NCI-H146 (cell line): ENCODE measurements at places on chromosomes 13 and 19.

- DNase-seq, result no peak
These were observed 3.1 kb downstream of the ABHD17A start for GRCh38 chr19:1882089-1882785.

GRCh38 chr13:31530922-31531321 lies 208.4 kb upstream of the RXFP2 start:
- DNase-seq, result no peak

GRCh38 chr13:43846496-43847158 lies 32.9 kb downstream of the CCDC122 start:
- no peak for DNase-seq

GRCh38 chr19:17202713-17203112 lies 12.4 kb upstream of the USE1 start:
- no peak for DNase-seq

DNA sequence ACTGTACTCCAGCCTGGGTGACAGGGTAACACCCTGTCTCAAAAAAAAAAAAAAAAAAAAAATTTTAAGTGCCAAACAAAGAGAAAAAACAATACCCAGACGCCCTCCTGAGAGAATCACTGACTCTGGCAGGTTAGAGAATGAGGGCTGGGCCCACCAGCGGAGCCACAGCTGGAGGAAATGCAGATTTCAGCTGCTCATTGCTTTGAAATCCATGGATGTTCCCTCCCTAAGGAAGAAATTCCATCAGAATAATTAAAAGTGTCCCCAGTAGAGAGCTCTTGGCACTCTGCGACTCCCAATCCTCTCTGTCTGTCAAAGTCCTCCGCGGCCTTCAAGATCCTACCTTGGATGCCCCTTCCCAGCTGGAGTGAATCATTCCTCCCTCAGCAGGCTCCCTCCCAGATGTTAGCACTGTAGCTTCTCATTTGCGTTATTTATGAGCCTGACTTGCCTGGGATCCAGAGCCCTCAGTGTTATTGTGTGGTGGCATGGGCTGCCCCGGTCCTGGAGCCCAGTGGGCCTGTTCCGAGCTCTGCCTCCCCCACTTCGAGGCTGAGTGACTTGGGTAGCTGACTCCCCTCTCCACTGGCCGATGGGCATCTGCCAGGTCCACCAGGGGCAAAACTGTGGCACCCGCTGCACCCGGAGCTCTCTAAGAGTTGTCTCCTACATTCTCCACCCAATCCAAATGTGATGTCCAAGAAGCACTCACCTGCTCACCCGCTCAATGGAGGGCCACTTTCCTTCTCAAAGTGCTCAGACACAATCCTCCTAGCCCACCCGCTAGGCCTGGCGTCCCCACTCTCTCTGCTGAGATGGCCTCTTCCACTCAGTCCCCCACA lies 47.0 kb downstream of the SERP2 start:
- no peak for DNase-seq

GRCh38 chr19:4066682-4067395 lies at the start of gene ZBTB7A:
ZBTB7A (minus strand) TSS chr19:4066899; CDS start chr19:4055232, 11,667 bp downstream.
- DNase-seq, result peak; percentile 74

GRCh38 chr13:75339635-75340374 lies 142.2 kb downstream of the TBC1D4 start:
- peak; percentile 56 for DNase-seq

DNA sequence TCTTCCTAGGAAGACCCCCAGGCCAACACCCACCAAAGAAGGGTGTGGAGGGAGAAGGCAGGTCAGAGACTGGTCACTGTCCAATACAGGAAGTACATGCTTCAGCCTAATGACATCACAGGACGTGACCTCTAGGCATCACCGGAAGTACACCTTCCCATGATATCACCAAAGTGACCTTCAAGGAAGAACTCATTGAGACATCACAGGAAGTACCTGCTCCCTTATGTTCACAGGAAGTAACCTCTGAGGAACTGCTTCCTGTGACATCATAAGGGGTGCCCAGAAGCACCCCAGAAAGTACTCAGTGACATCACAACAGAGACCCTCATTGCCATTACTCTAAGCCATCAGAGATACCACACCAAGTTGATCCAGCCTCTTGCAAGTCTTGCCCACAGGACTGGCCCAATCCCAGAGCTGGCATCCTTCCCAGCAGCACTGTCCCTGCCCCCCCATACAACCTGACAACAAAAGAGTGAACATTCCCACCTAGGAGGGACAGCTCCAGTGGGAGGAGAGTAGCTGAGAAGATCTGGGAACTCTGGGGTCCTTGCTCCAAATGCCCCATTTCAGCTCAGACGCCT lies 24.2 kb upstream of the NANOS2 start:
- no peak for DNase-seq

DNA sequence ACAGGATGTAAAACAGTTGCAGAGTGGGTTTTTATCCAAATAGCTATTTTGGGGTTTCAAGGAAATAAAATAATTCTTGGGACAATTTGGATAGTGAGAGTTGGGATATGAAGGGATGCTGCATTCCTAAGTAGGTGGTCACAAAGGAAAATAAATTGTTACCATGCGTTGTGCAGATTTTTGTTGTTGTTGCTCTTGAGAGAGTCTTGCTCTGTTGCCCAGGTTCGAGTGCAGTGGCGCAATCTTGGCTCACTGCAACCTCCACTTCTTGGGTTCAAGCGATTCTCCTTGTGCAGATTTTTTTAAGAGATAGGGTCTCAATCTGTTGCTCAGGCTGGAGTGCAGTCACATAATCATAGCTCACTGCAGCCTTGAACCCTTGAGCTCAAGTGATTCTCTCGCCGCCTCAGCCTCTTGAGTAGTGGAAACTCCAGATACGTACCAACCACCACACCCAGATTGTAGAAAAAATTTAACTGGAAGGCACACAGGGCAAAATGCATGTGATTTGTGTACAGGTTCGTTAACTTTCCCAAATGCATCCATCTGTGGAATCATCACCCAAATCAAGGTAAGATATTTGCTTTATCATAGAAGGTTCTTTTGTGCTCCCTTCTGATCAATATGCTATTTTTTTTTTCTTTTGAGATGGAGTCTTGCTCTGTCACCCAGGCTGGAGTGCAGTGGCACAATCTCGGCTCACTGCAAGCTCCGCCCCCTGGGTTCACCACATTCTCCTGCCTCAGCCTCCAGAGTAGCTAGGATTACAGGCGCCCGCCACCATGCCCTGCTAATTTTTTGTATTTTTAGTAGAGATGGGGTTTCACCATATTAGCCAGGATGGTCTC lies 16.0 kb downstream of the SLC1A5 start:
- no peak for DNase-seq

GRCh38 chr13:68304286-68304893 lies 1074.3 kb upstream of the PCDH9 start:
- DNase-seq, result peak; percentile 47

DNA sequence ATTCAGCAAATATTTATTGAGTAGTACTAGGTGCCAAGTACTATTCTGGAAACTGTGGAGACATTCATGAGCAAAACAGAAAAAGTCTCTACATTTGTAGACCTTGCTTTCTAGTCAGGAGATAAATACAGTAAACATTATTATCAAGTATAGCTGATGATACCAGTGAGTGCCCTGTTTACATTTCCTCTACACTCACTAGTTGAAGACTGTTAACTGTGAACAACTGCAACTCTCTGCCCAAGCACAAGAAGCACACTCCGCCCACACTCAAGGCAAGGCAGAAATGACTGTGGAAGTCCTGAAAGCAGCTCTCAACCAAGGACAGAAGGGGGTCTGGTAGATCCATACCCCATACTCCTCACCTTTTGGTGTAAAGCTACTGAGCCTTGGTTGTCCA lies 837.0 kb downstream of the DIAPH3 start:
- DNase-seq, result no peak

DNA sequence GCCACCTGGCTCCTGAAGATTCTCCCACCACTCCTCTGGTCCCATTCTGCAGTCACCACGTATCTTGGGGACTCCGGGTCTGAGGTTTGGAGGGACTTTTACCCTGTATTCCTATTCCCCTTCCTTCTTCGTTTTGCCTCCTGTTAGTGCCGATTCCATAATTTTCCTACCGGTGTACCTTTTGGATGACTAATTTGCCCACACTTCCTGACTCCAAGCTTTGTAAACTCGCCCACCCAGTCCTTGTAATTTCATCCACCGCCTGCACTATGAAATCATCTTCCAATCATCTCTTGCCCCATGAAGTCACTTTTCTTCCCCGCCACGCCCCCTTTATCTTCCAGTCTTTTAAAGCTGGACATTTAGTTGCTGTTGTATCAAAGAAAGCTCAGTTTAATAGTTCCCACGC lies 572 bp downstream of the UCHL3 start:
- peak; percentile 59 for DNase-seq
